Kidney capillary endothelial cell (primary cell): ENCODE measurements at places on chromosomes 2 and 18.

GRCh38 chr18:711310-711656, 1.1 kb downstream of the ENOSF1 start:
- no peak for DNase-seq

DNA sequence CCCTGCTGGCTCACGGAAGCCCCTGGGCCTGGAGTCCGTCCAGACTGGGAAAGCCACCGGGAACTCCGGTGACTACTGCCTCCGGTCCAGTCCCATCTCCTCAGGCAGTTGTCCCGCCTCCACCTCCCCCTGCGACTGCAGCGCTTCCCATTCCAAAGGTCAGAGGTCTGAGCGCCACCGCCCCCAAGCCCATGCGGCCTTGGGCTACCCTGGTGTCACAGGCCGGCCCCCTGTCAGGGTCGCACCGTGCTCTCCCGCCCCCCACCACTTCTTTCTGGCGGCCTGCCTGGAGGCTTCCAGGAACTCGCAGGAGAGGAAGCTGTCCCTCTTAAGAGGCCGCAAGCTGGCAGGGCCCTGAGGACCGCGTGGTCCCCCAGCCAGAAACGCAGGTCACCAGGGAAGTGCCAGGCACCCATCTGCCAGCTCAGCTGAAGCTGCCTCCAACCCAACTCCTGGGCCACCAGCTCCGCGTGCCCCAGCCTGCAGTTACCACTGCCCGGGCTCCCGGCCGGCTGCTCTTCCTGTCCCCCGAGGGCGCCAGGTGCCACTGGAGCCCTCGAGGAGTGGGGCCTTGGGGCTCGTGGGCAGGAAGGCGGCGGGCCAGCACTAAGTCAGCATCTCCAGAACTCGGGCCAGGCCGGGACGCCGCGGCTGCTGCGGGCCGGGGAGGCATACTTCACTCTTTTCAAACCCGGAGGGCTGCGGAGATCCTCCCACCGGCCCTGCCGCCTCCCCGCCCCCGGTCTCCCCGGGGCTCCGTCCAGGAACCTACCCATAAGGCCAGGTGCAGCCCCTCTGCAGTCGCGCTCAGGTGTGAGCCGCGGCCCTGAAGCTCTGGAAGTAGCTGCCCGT, 83.3 kb upstream of the POMC start:
- peak; percentile 62 for DNase-seq

GRCh38 chr2:11292464-11293255, 51.8 kb downstream of the ROCK2 start:
- DNase-seq = peak; percentile 10

GRCh38 chr18:50987261-50987660, 19.4 kb downstream of the ELAC1 start:
- DNase-seq = no peak

- DNase-seq = peak; percentile 89
Measured at GRCh38 chr2:16005816-16006536, 65.6 kb downstream of the MYCN start.

GRCh38 chr2:19251554-19251953, 106.9 kb downstream of the OSR1 start:
- no peak for DNase-seq

DNA sequence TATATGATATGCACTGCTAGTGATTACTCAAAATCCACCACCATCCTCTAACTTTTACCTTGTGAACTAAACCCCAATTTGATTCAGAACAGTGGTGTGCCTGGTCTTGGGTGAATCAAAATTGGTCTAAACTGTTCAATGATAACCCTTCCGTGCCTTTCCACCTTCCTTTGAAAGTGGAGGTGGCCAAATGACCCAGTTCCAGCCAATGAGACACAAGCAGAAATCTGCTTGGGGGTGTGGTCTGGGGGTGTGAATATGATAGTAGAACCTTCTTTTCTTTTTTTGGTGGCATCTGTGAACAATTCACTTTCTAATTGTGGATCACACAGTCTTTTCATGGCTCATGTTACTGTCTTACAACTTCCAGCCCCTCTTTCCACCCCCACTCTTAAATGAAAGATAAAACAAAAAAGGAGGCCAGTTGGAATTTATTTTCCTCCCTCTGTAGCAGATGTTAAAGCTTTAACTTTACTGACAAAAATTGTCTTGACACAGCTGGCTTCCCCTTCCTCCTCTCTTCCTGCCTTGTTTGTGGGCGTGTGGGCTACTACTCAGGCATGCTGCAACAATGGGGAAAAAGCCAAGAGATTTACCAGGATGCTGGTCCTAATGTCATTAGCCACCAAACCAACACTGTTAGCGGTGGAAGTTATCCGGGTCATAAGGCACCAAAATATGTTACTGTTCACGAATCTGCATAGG, 58.8 kb upstream of the ANKRD44 start:
- no peak for DNase-seq

DNA sequence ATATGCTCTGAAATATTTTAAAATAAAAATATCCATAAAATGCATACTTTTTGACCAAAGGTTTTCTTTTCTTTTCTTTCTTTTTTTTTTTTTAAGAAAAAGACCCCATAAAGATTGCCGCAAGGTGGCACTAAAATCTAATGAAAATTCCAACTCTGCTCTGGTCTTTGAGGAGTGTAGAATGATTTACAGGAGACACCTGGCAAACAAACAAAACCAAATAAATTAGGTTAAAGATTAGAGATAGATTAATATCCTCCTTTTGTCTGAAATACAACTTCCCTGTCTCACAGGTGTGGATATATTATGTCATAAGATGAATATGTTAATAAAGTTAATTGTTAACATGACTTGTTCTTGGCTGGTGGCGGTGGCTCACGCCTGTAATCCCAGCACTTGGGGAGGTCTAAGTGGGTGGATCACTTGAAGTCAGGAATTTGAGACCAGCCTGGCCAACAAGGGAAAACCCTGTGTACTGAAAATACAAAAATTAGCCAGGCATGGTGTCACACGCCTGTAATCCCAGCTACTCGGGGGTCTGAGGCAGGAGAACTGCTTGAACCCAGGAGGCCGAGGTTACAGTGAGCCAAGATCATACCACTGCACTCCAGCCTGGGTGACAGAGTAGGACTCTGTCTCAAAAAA, 3.5 kb upstream of the RHOB start:
- no peak for DNase-seq

DNA sequence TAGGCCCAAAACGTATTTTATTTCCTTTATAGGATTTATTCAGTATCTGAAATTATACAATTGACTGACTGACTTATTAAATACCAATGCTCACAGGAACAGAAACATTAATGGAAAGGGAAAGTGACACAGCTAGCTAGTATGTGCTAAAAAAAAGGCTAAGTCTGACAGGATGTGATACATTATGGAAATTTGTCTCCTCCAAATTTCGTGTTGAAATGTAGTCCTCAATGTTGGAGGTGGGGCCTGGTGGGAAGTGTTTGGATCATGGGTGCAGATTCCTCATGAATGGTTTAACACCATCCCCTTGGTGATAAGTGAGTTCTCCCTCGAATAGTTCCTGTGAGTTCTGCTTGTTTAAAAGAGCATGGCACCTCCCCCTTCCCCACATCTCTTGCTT, 70.6 kb upstream of the WDR75 start:
- peak; percentile 53 for DNase-seq

GRCh38 chr18:48619501-48619900, 80.7 kb downstream of the CTIF start:
- no peak for DNase-seq
